ENCODE measurements at places on chromosomes 6 and 20.

- no peak for DNase-seq
These were observed 15.6 kb downstream of the STX16 start for GRCh38 chr20:58666702-58667101.

GRCh38 chr20:18853946-18854646 is 40.5 kb downstream of the SCP2D1 start:
- DNase-seq, result no peak

GRCh38 chr6:64429926-64430325 is 794.3 kb downstream of the PHF3 start:
- no peak for DNase-seq

GRCh38 chr6:39706819-39707335 is 18.3 kb downstream of the KIF6 start:
- DNase-seq, result no peak

GRCh38 chr20:10646886-10647420 is 26.8 kb downstream of the JAG1 start:
- DNase-seq, result no peak

DNA sequence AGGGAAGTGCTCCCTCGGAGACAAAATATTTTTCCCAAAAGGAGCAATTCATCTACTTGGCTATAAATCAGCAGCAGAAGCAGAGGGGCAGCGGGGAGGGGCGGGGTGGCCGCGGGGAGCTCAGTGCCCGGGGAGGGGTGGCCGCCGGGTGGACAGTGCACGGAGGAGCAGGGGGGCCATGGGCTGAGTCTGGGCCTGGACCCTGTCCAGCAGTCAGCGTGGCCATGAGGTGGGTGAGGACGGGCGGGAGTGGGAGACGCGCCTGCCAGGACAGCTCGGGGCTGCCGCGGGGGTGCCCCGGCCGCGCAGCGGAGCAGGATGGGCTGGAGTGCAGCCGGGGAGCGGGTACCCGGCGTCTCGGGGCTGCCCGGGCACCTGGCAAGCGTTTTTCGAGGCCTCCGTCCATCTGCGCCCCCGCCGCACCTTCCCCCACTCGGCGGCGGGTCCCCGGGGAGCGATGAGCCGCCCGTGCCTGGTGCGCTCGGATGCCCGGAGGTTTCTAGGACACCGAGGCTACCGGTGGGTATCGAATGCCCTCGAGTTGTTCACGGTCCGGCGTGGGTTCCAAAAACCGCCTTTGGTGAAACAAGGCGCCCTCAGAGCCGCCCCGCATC is 229.5 kb downstream of the THBS2 start:
- DNase-seq, result no peak

DNA sequence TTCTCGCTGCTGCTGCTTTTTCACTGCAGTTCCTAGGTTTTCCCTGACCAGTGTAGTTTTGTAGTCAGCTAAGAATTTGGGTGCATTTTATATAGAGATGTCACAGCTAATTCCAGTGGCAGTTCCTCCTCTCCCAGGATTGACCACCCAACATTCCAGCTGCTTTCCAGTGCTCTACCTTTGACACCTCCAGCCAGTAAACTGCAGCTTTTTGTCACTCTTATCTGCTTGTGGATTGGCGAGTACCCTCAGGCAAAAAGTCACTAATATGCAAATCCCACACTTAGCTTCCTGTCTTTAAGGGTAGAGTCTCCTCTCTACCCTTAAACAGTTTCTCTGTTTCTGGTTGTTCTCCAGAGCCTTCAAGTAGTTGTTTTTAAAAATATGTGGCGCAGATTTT is 146.9 kb upstream of the KCNG1 start:
- DNase-seq, result no peak

DNA sequence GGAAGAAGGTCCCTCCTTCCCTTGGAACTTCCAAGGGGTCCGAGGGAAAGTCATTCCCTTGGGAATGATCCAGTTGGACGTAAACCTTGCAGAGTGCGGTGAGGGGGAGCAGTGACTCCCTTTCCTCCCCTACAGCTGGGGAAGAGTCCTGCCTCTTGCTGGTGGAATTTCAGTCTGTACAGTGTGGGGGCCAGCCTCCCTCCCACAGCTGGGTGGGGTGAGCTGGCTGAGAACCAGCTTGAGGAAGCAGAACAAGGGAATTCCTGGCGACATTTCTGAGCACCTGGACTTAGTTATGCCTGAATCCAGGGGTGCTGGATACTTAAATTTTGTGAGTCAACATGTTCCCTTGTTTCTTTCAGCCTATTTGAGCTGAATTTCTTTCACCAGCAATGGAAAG is 152.0 kb downstream of the ANKRD60 start:
- no peak for DNase-seq

DNA sequence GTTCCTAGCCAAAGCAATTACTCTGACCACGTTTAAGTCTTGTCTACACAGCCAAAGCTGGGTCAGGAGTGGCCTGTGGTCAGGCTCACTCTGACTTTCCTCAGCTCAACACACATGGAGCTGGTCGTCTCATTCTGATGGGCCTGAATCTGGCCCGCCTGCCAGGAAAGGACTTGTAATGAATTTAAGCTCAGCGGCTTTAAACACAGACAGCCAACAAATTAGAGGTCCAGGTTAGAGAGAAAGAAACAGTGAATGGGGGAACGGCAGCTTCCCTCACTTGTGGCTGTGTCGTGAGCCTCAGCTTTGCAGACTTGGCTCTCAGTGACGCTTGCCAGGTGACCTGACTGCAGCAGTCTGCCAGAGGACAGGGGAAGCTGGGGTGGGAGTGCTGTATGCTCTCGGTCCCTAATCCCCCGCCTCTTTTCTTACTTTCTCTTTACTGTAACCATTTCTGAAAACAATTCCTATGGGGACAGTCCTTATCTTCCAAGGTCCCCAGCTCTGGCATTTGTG is 121.9 kb upstream of the AGPAT4 start:
- DNase-seq, result no peak

GRCh38 chr20:19427480-19427879 is 215.0 kb downstream of the SLC24A3 start:
- DNase-seq, result no peak

- no peak for DNase-seq
These were observed 348.0 kb upstream of the JARID2 start for GRCh38 chr6:14897831-14898230.

DNA sequence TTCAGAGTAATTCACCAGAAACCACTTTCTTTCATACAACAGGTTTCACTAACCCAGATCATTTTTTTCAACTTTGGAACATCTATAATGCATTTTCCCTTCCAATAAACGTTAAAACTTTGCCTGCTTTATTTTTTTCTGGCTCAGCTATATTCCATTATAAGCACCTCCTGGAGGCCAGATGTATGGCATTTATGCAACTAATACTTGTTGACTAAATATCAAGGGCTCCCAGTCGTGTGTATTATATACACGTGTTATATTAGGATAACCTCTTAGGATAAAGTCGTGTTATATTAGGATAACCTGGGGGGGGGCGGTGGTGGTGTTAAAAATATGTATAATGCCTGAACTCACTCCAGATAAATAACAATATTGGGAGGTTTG is 6.7 kb downstream of the OPN5 start:
- DNase-seq, result no peak

DNA sequence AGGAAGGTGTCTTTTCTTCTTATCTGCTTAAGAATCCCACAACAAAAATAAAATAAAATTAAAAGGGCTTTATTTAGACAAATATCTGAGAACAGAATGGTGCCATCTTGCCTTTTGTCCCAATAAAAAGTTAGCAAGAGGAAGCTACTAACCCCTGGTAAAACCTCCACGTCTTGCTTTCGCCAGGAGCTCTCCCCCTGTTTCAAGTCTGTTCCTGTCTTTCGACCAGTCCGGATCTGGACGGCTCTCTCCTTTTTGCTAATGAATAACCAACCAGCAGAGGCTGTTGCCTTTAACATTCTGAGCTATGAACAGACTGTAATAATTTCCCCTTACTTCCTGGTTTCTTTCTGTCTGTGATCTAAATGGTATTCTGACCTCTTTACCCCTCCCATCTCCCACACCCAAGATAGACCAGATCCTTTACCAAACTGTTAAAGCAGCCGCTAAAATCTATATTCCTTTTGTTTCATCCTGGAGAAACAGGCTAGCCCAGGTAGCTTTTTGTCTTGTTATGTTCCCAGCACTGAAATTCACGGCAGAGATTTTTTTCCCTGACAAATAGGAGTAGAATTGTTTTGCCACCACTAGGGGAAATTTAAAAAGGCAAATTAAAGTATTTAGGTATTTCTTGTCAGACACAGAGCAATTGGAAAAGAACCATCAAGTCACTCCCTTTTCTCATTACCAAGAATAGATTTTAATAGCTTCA is at the start of gene FRK:
Gene FRK (minus strand): TSS at position 320 of the 712 bp plus-strand sequence. CDS start 580 bp downstream, outside the sequence.
- DNase-seq, result no peak

DNA sequence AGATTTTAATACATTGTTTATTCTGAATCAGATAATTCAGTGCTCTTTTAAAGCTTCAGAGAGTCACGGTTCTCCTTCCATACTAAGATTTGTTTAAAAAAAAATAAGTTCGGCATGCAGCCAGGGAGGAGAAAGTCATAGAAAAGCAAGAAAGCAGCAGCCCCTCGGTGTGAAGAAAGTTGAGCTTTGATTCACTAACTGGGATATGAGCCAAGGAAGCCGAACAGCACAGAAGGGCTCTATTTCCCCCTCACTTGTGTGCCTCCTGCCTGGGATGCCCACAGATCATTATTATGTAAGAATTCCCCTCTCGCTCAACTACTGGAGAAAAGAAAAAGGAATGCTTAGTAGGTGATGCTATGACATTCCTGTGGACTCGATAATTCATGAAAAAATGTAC is 69.3 kb upstream of the SYNJ2 start:
- no peak for DNase-seq

DNA sequence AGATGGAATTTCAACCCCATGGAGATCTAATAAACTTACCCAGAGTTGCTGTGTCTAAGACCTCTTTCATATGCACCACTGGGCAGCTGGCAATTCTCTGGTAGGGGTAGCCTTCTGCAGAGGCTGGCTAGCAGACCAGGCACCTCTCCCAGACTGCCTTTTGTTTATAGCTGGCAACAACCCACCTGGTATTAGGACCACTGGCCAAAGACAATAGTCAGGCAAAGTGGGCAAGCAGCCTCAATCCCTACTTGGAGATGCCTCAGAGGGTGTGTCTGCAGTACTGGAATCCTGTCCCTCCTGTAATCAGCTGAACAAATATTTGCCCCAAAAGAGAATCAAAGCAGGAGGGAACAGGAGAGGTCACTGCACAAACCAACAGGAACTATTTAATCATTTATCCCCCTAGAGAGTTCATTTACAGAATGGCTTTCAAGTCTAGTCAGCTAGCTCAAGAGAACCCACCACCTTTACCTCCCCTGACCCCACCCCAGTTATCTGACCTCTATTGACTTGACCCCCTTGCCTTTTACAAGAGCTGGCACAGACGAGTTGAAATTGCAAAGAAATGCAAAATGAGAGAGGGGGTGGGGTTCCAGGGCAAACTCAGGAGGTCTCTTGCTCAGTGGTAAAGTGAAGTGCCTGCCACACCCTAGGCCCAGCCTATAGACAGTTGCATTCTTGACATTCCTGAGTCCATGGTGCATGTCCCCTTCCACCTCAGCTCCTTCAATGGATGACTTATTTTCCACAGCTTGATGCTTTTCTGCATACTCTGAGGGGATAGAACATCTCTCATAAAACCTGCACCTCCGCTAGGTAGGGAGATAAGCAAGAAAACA is 2.8 kb downstream of the BCL2L1 start:
- no peak for DNase-seq

GRCh38 chr6:170443151-170443662 is 109.9 kb downstream of the PSMB1 start:
- no peak for DNase-seq

DNA sequence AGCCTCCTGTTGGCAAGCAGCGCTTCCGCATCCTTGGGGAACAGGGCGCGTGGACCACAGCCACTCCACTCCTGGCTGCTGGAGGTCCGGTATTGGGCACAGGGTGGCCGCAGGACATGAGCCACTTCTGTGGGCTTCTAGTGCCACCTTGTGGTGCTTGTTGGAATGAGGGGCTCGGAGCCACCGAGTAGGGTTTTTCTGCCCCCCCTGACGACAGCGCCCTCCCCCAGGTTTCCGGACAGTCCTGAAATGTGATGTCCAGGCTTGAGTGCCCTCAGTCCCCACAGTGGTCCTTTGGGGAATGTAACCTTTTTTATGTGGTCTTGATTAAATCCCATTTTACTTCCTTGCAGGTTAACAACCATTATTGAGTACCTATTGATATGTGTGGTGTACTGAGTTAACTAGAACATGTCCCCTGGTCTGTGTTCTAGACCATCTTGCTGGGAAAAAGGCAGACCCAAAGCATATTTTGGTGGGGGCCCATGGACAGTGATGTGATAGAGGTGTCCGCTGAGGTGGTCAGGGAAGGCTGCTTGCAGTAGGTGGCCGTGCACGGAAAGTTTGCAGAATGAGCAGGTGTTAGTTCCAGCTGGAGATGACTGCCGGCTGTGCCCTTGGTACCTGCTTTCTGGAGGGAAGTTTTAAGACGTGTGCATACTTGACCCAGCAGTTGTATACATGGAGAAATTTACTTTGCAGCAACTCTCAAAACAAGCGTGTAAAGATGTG is 70.0 kb downstream of the PTPN1 start:
- DNase-seq, result no peak

DNA sequence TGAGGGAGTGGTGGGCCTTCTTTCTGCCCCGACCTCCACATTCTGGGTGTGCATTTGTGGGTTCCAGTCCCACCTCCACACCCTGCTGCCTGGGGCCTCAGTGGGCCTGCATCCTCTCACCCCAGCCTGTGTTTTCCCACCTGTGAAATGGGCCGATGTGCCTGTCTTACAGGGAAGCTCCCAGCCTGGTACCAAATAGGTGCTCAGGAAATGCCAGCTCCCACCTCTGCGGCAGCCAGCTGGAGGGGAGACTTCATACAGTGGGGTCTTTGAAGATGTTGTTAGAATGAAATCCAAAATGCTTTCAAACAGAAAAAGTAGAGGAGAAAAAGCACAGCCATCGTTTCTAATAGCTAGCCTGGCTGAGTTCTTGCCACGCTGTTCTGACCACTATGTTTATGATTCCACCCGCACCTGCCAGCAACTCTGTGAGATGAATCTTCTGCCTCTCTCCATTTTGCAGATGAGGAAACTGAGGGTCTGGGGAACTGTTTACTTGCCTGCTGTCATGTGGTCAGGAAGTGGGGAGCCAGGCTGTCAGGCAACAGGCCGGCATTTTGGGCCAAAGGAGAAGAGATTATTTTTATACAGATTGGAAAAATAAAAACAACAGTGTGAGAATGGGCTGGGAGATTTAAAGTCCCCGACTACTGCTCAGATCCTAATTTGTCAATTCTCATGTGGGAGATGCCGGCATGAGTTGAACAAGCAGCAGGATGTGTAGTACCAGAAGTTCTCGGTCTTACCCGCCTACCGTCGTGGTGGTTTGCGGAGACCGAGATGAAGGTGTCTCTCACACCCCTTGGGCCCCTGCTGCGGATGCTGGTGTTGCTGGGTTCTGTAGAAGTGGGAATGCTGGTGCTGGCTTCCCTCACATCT is 4.6 kb downstream of the TMEM181 start:
- no peak for DNase-seq

DNA sequence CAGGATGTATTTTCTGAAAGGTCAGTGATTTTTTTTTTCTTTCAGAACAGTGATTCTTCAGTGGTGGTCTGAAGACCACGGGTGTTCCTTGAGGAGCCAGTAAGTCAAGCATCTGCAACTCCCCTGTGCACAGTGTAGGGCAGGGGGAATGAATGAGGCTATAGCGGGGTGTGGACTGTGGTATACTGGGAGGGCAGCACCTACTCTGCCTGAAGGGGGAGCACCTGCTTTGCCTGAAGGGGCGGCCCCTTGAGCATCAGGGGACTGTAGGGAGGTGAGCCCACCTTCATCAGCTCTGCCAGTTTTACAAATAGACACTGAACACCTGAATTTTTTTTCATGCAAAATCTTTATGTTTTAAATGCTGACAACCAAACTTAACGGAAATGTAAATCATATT is 77.5 kb upstream of the RIPOR2 start:
- DNase-seq, result no peak

- DNase-seq, result no peak
These were observed 60.7 kb upstream of the SMLR1 start for GRCh38 chr6:130766239-130767144.

GRCh38 chr6:152329638-152330448 is 307.3 kb downstream of the SYNE1 start:
- DNase-seq, result no peak

Data from esophagus squamous epithelium (tissue), 5 donors.